ENCODE measurements at places on chromosomes 13 and 19. TPM values are rescaled to one million over a fixed set of nuclear protein-coding genes. Genes with fewer than 3 reads are reported as not detected.

DNA sequence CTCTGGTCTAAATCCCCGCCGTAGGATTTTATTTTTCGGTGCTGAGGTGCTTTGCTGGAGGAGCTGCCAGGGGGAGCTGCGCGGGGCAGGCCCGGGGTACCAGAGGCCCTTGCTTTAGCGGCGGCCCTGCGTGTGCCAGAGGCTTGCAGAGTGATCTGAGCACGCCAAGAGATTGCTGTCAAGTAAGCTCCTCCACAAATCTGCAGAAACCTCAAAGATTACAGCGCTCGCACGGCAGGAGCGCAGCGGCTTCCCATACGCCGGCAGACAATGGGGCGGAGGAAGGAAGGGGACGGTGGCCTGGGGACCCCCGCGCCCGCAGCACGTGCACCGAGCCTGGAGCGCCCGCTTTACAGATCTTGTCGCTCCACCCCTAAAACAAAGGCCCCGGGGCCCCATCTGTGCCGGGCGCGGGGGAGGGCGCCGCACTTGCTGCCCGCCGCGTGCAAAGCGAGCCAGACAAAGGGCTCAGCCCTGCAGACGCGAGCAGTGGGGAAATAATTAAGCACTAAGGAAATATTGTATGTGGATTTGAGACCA is 9.1 kb upstream of the C19orf12 start:
- peak overlapping the region; percentile 36 for H3K4me3 ChIP-seq
- H3K27me3 ChIP-seq, result peaks cover 50% of the 10 kb centered on the region
- peak overlapping the region; percentile 36 for H3K27ac ChIP-seq
- H3K4me1 ChIP-seq, result peaks cover 13% of the 10 kb centered on the region
- no peaks in the 10 kb centered on the region for H3K36me3 ChIP-seq

GRCh38 chr13:103062079-103062478 is 4.1 kb downstream of the SLC10A2 start:
- no peaks in the 10 kb centered on the region for H3K4me1 ChIP-seq
- no peak overlapping the region for H3K4me3 ChIP-seq
- no peak overlapping the region for H3K27ac ChIP-seq
- no peaks in the 10 kb centered on the region for H3K27me3 ChIP-seq
- H3K36me3 ChIP-seq, result no peaks in the 10 kb centered on the region
- no peak for DNase-seq

DNA sequence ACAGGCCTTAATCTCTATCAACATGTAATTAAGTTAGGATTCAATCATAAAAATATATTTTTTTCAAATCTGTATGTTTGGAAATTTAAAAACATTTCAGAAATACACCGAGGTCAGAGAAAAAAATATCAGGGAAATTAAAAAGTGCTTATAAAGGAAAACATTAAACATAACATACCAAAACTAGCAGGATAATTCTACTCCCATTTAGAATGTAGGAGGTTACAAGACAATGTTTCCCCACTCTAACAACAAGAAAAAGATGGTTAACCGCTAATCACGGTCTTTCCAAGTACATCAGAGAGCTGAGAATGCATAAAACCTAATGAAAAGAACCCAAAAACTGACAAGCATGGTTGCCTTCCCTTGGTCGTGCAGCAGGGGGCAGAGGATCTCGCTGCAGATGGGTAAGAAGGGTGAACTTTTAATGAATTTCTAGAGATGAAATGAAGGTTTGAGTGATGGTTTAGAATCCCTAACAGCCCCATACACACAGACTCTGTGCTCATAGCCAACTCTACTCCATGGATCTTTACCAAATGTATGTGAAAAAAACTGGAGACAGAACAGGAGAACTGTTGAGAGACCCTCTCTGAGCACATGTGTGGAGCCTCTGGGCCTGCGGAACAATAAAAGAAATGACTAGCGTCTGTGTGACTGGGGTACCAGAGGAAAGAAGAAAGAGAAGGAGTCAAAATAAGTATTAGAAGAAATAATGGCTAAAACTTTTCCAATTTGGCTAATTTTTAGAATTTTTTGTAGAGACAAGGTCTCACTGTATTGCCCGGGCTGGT is 51.3 kb upstream of the LSM14A start:
- no peak overlapping the region for H3K27ac ChIP-seq
- peaks cover 6% of the 10 kb centered on the region for H3K4me1 ChIP-seq
- no peak overlapping the region for H3K4me3 ChIP-seq
- DNase-seq, result peak; percentile 70
- peaks cover 13% of the 10 kb centered on the region for H3K27me3 ChIP-seq

DNA sequence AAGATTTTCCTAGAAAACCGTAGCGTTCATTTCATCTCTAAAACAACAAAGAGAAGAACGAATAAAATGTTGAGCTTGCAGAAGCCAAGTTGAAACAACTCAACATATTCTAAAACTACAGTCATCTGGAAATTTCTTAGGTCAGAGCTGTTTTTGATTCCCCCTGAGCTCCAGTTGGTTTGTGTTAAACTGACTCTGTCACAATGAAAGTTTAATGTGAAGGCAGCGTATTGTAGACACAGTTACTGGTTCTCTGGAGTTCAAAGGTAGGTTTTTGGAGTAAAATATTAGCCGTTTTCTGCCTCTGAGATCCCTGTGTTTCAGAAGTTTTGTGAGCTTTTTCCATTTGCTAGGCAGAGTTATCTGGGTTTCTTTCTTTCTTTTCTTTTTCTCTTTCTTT is 2.2 kb downstream of the ARHGEF7 start:
- H3K27ac ChIP-seq, result no peak overlapping the region
- H3K36me3 ChIP-seq, result no peaks in the 10 kb centered on the region
- no peak for DNase-seq
- peaks cover 80% of the 10 kb centered on the region for H3K27me3 ChIP-seq
- H3K4me3 ChIP-seq, result no peak overlapping the region

GRCh38 chr13:79560954-79561353 is 80.0 kb downstream of the NDFIP2 start:
- no peak for DNase-seq
- H3K27ac ChIP-seq, result no peak overlapping the region
- peaks cover 19% of the 10 kb centered on the region for H3K27me3 ChIP-seq
- H3K4me1 ChIP-seq, result no peaks in the 10 kb centered on the region
- H3K4me3 ChIP-seq, result no peak overlapping the region
- H3K36me3 ChIP-seq, result peaks cover 41% of the 10 kb centered on the region

GRCh38 chr19:41029524-41030432 is 38.7 kb downstream of the CYP2B6 start:
- peaks cover 32% of the 10 kb centered on the region for H3K27me3 ChIP-seq
- peaks cover 1% of the 10 kb centered on the region for H3K36me3 ChIP-seq
- no peak overlapping the region for H3K4me3 ChIP-seq
- peaks cover 2% of the 10 kb centered on the region for H3K4me1 ChIP-seq

- no peaks in the 10 kb centered on the region for H3K27me3 ChIP-seq
- peak overlapping the region; percentile 0 for H3K4me3 ChIP-seq
- H3K4me1 ChIP-seq, result peaks cover 75% of the 10 kb centered on the region
These were observed 98.4 kb downstream of the STK24 start for GRCh38 chr13:98478189-98479129.

DNA sequence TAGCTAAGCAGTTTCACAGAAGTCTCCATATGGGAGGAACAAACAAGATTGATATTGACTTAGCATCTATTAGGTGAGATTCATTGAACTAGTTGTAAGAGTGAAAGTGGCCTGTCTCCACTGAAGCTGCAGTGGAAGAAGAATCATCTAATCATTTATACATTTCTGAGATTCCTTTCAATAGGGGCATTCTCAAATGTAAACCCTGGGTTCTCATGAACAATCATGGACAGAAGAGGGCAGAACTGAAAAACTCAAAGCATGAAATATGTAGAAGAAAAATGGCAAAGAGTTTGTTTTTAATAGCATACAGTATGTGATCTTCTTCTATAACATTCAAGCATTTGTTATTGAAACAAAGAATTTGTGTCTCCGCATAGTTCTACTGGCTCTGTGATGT is 17.6 kb upstream of the POSTN start:
- H3K4me3 ChIP-seq, result no peak overlapping the region
- no peak for DNase-seq
- H3K27me3 ChIP-seq, result no peaks in the 10 kb centered on the region
- no peaks in the 10 kb centered on the region for H3K36me3 ChIP-seq

DNA sequence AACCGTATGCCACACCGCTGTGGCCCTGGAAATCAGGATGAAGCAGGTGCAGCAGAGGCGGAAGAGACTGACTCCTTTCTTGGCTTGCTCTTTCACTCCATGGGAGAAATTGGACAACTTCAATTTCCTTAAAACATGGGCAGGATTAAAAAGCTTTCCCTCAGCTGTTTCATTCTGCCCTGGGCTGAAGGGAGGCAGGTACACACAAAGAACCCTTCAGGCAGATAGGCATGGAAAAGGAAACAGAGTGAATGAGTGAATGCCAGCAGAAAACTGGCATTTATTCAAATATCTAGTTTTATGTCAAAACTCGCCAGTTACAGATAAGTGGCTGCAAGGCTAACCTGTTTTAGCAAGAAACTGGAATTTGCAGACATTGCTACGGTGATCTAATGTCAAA is 71.0 kb upstream of the SLC15A1 start:
- peaks cover 13% of the 10 kb centered on the region for H3K4me1 ChIP-seq
- peaks cover 25% of the 10 kb centered on the region for H3K36me3 ChIP-seq
- H3K27ac ChIP-seq, result no peak overlapping the region
- H3K27me3 ChIP-seq, result no peaks in the 10 kb centered on the region
- no peak for DNase-seq

GRCh38 chr19:46844067-46844489 is 6.6 kb downstream of the AP2S1 start:
- no peak for DNase-seq
- H3K4me3 ChIP-seq, result no peak overlapping the region
- peaks cover 6% of the 10 kb centered on the region for H3K4me1 ChIP-seq
- H3K27ac ChIP-seq, result no peak overlapping the region
- peaks cover 10% of the 10 kb centered on the region for H3K36me3 ChIP-seq

GRCh38 chr19:39802958-39803357 is 24.3 kb downstream of the LEUTX start:
- H3K36me3 ChIP-seq, result no peaks in the 10 kb centered on the region
- peaks cover 24% of the 10 kb centered on the region for H3K27me3 ChIP-seq
- H3K4me3 ChIP-seq, result no peak overlapping the region
- no peak overlapping the region for H3K27ac ChIP-seq
- DNase-seq, result no peak

DNA sequence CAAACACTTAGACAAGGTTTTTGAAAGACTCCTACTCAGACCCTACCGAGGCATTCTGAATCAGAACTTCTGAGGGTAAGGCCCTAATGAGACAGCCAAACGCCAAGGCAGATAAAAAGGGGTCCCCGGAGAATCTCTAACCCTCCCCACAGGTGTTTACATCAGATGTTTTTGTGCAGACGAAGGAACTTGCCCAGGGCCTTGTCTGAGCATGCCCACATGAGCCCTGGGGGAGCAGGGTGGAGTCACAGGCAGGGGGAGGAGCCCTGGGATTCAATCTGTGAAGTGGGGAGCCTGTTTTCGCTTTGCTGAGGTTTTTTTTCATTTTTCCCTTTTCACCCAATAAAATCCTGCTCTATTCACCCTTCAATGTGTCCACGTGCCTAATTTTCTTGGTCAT is 61.6 kb upstream of the MED4 start:
- peak overlapping the region; percentile 93 for H3K27ac ChIP-seq
- H3K4me3 ChIP-seq, result peak overlapping the region; percentile 50
- H3K4me1 ChIP-seq, result peaks cover 67% of the 10 kb centered on the region
- H3K27me3 ChIP-seq, result no peaks in the 10 kb centered on the region

GRCh38 chr13:98780451-98780850 is 28.0 kb upstream of the SLC15A1 start:
- no peak overlapping the region for H3K27ac ChIP-seq
- H3K27me3 ChIP-seq, result peaks cover 20% of the 10 kb centered on the region
- no peaks in the 10 kb centered on the region for H3K4me1 ChIP-seq
- H3K4me3 ChIP-seq, result no peak overlapping the region
- no peak for DNase-seq
- no peaks in the 10 kb centered on the region for H3K36me3 ChIP-seq

DNA sequence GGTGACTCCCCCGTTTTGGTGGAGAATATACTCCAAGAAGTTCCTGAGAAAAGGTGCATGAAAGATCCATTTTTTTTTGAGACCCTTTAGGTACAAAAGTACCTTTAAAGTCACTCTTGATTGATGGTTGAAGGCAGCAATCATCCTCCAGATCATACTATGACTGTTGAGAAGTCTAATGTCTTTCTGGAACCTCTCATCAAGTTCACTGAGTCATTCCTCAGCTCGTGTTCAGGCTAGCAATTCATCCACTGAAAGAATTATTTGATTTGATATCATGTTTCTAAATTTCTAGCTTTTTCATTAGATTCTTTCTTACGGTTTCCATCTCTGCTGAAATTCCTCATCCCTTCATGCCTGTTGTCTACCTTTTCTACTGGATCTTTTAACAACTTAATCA is 65.1 kb upstream of the GJB6 start:
- peaks cover 3% of the 10 kb centered on the region for H3K4me1 ChIP-seq
- no peak for DNase-seq
- peaks cover 29% of the 10 kb centered on the region for H3K27me3 ChIP-seq
- no peak overlapping the region for H3K4me3 ChIP-seq
- no peak overlapping the region for H3K27ac ChIP-seq

GRCh38 chr13:31898378-31899071 is 133.0 kb upstream of the FRY start:
- no peaks in the 10 kb centered on the region for H3K36me3 ChIP-seq
- peaks cover 32% of the 10 kb centered on the region for H3K27me3 ChIP-seq
- DNase-seq, result no peak
- no peak overlapping the region for H3K4me3 ChIP-seq
- peaks cover 13% of the 10 kb centered on the region for H3K4me1 ChIP-seq

DNA sequence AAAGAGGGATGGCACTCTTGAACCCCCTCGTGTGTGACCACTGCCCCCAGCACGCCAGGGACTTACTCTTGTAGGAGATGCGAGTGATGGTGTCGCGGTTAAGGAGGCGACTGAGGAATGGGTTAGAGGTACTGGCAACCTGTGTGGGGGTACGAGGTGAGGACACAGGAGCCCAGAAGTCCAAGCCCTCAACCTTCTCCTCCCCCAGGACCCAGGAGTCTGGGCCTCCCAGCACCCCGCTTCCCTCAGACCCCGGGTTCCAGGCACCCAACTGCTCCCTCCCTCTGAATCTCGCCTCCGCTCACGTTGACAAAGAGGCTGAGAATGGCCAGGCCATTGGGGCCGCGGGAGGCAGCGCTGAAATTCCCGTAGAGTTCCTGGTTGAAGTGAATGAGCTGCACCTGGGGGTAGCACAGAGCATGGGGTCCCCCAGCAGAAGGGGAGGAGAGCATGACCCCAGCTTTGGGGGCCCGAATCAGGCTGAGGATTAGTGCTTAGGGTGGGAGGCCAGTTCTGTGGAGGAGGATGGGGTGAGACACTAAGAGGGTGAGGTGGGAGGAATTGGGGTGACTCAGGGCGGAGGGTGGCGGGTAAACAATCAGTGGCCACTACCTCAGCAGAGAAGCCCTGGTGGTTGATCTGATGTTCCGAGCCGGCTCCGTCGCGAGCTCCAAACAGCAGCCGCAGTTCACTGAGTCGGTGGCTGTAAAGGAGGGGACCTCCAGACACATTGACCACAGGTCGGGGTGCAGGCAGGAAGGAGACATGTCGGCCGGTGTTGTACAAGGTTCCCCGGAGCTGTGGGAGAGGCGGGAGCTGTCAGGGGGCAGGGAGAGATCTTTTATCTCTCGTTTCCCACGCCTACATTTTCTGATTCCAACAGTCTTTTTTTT is 2.5 kb upstream of the DBP start:
- peaks cover 3% of the 10 kb centered on the region for H3K36me3 ChIP-seq
- peak overlapping the region; percentile 63 for H3K4me3 ChIP-seq
- H3K27ac ChIP-seq, result peak overlapping the region; percentile 98
- H3K4me1 ChIP-seq, result peaks cover 37% of the 10 kb centered on the region
- no peak for DNase-seq
- H3K27me3 ChIP-seq, result peaks cover 5% of the 10 kb centered on the region

- H3K4me1 ChIP-seq, result no peaks in the 10 kb centered on the region
- H3K4me3 ChIP-seq, result no peak overlapping the region
- DNase-seq, result no peak
- H3K27ac ChIP-seq, result no peak overlapping the region
These were observed 51.0 kb upstream of the PDX1 start for GRCh38 chr13:27868641-27869435.

B3GNT8 gene
- total RNA-seq, result 3.2 TPM

LILRB3 gene
- total RNA-seq, result 0.35 TPM

HCN2 gene
- 0.75 TPM for total RNA-seq

NACC1 gene
- total RNA-seq, result 82.2 TPM

FFAR1 gene
- total RNA-seq, result not detected

KLK12 gene
- total RNA-seq, result not detected

TTYH1 gene
- total RNA-seq, result 0.93 TPM

CACNG7 gene
- total RNA-seq, result not detected

Data from activated CD8-positive, alpha-beta memory T cell treated with anti-CD3 and anti-CD28 coated beads, Interleukin-2, amount 10 ng/mL, durations not matched to agents 7 days and 5 days (primary cell).